ENCODE measurements at places on chromosomes 1 and 21.

DNA sequence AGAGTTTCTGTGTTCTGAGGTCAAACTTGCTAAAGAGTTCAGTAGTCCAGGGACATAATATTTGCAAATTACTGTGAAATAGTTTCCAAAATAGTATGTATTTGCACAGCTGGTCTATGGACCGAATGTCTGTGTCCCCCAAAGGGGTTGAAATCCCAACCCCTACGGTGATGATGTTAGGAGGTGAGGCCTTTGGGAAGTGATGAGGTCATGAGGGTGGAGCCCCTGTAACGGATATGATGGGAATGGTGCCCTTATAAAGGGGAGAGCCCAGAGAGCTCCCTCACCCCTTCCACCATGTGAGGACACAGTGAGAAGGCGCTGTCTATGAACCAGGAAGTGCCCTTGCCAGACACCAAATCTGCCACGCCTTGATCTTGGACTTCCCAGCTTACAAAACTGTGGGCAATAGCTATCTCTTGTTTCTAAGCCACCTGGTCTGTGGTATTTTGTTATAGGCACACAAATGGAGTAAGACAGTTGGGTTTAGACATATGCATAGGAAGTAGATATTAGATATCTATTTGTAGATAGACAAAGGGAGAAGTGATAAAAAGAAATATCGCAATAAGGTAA, 21.7 kb downstream of the RNF187 start:
- DNase-seq, result no peak

DNA sequence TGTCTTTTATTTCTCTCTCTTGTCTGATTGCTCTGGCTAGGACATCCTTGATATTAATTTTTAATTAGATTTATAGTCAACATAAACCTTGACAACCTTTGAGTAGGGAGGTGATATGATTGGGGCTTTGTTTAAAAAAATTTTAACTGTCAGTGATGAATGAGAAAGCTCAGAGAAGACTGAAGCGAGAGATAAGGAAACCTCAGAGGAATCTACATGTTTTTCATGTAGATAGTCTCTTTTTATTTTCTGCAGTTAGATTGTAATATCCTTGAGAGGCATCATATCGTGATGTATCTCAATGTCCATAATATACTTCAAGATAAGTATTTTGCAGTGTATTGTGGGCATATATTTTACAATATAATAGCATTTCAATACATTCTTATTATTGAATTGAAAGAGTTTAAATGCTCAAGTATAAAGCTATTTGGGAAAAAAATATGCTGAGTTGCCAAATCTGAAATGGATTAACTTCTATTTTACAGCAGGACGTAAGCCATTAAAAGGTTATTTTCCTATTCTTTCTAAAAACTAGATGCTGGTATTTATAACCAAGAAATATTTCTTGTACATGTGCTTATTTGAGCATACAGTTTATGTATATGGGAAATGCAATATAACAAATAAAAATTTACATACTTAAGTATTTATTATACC, 802.4 kb upstream of the ADGRL4 start:
- DNase-seq, result no peak

DNA sequence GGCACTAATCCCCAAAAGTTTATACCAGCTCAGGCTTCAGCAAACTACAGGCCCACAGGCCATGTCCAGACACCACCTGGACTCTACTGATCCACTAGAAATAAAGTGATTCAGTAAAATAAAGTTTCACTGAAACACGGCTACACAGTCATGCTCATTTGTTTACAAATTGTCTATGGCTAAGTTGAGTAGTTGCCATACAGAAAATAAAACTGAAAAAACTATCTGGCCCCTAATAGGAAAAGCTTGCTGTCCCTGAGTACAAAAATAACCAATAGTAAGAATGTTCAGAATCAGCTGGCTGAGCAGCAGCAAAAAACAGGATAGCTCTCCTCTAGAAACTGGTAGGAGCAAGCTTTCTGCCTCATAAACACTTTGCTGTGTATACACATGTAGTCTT, 221.5 kb downstream of the RERE start:
- DNase-seq, result no peak

GRCh38 chr21:25568246-25568645, 39.0 kb downstream of the MRPL39 start:
- DNase-seq, result peak; percentile 61

GRCh38 chr1:235441159-235441685, 63.0 kb downstream of the B3GALNT2 start:
- no peak for DNase-seq

DNA sequence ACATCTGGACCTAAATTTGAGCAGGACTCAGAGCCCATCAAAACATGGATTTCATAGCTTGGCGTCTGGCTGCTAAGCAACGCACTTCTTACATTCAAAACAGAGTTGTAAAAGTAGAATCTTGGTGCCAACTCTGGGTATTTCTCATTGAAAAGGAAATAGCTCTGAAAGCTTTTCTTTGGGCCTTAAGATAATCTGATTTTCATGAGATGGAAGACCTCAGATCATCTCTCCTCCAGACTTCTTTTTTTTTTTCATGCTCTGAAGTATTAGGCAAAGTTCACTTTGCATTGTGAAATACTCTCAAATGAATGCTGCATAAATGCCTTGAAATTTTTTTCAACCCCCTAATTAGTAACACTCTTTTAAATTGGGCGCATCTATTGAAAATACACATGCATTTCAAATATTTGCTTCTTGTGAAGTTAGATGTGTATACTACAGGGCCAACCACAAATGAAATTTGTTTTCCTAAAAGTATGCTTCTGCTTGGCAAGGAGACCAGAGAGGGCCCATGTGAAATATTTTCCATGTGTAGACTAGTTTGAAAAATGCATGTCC, 4.2 kb downstream of the ADAMTS5 start:
- DNase-seq, result no peak

DNA sequence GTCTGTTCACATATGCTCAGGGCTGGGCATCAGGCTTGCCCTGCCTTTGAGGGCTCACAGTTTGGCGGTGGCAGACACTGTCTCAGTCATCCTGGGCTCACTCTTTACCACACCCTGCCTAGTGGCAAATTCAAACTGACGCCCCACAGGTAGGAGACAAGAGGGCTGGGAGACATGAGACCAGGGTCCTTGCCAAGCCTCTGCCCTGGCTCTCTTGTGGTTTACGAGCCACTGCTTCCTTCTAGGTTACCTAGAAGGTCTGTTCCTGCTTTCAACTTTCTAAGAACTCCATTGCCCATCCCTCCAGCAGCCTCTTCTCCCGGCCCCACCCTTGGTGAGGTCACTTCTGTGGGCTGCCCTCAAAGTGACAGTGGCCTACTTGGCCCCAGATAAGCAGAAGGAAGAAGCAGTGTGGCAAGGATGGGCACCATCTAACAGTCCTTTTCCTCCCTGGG, 10.5 kb downstream of the KIF21B start:
- DNase-seq, result no peak

GRCh38 chr1:182925661-182926060, 27.3 kb downstream of the SHCBP1L start:
- no peak for DNase-seq

- no peak for DNase-seq
These were observed 183.6 kb downstream of the APP start for GRCh38 chr21:25986928-25987327.

- DNase-seq, result peak; percentile 87
These were observed 81.8 kb downstream of the CDC7 start for GRCh38 chr1:91582431-91582921.

- DNase-seq, result no peak
These were observed 13.5 kb upstream of the LGR6 start for GRCh38 chr1:202179828-202180750.

GRCh38 chr1:167276969-167277368, 56.3 kb downstream of the POU2F1 start:
- no peak for DNase-seq

GRCh38 chr1:43648221-43648847, 1.6 kb upstream of the KDM4A start:
- DNase-seq, result no peak

DNA sequence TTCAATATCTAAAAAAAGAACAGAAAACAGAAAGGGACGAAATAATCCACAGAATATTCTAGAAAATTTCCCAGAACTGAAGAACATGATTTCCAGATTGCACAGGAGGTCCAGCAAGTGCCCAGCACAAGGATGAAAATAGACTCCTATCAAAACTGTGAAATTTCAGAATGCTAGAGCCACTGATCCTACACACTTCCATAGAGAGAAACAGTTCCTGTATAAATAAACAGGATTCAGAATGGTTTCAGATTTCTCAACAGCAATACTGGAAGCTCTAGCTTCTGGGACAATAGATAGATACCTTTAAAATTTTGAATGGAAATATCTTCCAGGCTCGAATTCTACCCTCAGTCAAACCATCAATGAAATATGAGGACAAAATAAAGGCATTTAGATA, 4.6 kb downstream of the TARBP1 start:
- no peak for DNase-seq

GRCh38 chr1:119795261-119796200, 15.7 kb downstream of the REG4 start:
- no peak for DNase-seq

DNA sequence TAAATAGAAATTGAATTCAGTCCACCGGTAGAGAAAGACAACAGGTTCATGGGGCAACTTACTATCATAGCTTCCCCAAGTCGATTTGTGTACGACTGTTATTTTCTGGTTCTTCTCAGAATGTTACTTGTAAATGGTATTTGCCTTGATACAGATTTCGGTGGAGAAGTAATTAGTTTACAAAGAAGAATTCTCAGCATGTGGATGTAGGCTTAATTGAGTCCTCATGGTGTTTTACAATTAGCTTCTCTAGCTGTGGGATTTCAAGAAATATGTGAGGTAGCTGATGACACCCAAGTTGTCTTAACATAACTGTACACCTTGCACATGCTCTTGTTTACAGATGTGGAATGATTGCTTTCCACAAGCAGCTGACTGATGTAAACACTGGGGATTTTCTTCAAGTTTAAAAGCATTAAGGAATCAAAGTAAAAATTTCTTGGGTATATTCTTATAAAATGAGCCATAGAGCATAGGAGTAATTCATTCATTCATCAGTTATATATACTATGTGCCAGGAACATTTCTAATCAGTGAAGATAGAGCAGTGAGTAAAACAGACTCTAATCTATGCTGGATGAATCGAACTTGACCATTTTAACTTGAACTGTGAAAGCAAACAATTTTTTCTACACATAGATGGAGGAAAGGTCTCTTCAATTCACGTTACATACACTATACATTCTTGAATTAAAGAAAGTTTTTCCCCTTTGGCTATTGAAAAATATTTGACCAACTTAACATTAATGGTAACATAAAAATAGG, 1.4 kb downstream of the MACO1 start:
- DNase-seq, result no peak

- no peak for DNase-seq
These were observed 15.9 kb upstream of the ELOA start for GRCh38 chr1:23727362-23727811.

DNA sequence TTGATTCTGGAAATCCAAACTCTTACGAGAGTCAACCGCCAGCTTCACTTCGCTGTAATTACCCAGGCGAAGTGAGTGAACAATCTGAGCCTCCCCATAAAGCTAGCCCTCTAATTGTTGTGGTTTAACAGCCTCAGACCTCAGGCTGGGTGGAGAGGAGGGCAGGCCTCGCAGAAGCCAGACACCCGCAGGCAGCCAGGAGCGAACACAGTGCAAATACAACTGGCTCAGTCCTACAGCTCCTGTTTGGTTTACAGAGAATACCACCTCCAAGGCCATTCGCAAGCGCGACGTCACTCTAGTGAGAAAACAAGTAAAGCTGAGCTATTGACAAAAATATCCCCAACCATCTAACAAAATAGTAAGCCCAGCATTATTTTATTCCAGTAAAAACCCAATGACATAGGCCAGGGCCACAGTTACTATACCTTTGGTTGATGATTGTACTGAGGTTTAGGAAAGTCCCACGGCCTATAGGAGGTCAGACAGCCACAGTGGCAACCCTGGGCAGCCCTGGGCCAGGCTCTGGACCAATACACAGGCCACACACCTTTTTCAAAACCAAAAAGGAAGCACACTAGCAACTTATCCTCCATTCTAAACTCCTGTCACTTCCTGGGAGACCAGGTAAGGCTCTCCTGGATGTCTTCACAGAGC, 163.3 kb downstream of the ETS2 start:
- no peak for DNase-seq

GRCh38 chr1:36761113-36761512, 273.2 kb downstream of the GRIK3 start:
- no peak for DNase-seq

All from non-pigmented ciliary epithelial cell (primary cell).